Activated CD4-positive, alpha-beta T cell treated with anti-CD3 and anti-CD28 coated beads, Interleukin-2, amount 50 U/mL, for 4 hours (primary cell): ENCODE measurements at places on chromosomes 6 and 20.

GRCh38 chr20:49646126-49646525 is 67.6 kb downstream of the B4GALT5 start:
- DNase-seq = no peak

GRCh38 chr6:105069821-105070445 is 109.9 kb downstream of the POPDC3 start:
- DNase-seq = no peak

DNA sequence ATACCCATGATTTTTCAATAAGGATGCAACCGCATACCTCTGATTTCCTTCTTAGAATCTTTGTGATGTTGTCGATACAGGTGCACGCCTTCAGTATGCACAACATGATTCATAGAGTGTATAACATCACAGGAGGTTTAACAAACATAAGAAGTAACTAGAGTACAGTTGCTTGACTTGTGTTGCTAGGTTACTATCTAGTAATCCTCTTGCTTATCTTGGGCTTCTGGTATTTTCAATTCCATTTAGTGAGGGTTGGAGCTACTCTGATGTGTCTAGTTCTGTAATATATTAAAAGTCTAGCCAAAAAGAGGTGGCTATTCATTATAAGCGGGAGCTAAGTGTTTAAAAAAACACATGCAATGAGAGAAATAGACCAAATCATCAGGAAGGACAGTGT is 85.5 kb upstream of the TENT5A start:
- no peak for DNase-seq

DNA sequence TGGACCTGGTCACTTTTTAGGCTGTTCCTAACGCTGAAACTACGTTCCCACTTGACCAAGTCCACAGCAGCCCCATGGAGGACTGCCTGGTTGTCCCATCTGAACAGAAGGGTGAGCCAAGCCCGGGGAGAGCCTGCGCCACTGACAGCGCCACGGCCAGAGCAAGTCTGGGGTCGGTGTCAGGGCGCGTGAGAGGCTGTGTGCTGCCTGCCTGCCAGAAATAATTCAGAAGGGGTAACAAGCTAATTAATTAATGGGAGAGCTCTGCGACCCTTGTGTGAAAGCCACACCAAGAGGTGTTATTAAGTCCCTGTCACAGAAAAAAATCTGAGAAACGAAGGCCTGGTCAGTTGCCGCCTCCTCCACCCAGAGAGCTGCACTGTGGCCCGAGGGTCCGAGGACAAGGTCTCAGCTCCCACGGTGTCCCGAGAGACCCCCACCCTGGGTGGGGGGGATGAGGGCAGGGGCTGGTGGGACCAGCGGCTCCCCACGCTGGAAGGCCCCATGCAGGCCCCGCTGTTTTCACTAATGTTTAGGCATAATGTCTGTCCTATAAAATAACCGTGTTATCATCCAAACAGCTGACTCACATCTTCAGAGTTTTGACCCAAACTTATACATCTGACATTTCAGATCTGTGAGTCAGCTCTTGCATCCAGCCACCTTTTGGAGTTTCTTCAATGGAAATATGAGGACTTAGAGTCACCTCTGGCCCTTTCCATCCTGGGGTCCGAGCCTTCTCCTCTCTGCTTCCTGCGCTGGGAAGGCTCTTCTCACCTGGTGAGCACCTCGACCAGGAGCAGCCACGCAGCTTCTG is 58.5 kb downstream of the DLL1 start:
- no peak for DNase-seq
